ENCODE measurements at places on chromosomes 4 and X.

GRCh38 chr4:138845054-138845453, 170.5 kb upstream of the NOCT start:
- DNase-seq: no peak

- no peak for DNase-seq
Observed at GRCh38 chrX:49266523-49267445, 2.3 kb upstream of the FOXP3 start.

- no peak for DNase-seq
Observed at GRCh38 chr4:180587379-180587778, 1655.8 kb upstream of the TENM3 start.

DNA sequence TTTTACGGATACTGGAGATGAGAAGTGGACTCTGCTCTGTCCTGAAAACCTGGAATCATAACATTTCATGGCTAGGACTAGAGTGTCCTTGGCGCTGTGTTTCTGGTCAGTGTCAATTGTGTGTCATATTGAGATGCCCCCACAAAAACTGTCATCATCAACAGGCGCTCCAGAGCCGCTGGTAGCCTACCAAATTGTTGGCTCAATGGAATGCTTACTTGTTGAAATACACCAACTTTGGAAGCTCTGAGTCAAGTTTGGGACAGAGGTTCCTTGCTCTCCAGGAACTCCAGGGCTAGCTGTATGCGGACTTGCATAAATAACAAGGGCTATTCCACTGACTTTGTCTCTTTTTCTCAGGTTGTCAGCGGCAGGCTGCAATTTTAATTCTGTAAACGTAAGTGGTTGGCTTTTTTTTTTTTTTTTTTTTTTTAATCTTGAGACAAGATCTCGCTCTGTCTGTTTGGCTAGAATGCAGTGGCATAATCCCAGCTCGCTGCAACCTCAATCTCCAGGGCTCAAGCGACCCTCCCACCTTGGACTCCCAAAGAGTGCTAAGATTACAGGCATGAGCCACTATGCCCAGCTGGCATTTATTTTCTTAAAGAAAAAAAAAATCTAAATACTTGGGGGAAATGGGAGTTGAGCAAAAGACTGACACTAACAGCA, 871 bp upstream of the HPGD start:
- peak; percentile 41 for DNase-seq

DNA sequence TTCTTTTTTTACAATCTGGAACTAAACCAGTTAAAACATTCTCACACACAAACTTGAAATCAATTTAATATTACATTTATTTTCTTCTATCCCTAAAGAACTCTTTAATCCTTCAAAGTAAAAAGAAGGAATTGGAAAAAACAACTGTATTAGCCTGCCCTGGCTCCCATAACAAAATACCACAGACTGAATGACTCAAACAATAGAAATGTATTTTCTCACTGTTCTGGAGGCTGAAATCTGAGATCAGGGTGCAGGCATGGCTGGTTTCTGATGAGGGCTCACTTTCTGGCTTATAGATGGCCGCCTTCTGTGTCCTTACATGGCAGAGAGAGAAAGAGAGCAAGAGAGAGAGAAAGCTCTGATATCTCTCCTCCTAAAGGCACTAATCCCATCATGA, 149.4 kb downstream of the PDGFRA start:
- no peak for DNase-seq

- no peak for DNase-seq
Observed at GRCh38 chr4:184906480-184907097, 80.8 kb upstream of the ACSL1 start.

Measured in stomach (tissue), 19 donors.